ENCODE measurements at places on chromosomes 12 and 14. TPM values are rescaled to one million over a fixed set of nuclear protein-coding genes. Genes with fewer than 3 reads are reported as not detected.

The PMCH gene
- total RNA-seq: not detected

The RIN3 gene
- total RNA-seq: 7.2 TPM

The CD4 gene
- 0.21 TPM for total RNA-seq

The LLPH gene
- total RNA-seq: 5.5 TPM

The TPPP2 gene
- not detected for total RNA-seq

The TOMM20L gene
- total RNA-seq: not detected

The PTPRQ gene
- 0.14 TPM for total RNA-seq

The MARK3 gene
- 93.6 TPM for total RNA-seq

The C12orf76 gene
- total RNA-seq: 28.8 TPM

The IAPP gene
- total RNA-seq: not detected

The TMEM30B gene
- total RNA-seq: 14.7 TPM

The BDKRB2 gene
- 4.8 TPM for total RNA-seq

The FIGNL2 gene
- total RNA-seq: not detected

The RNASE7 gene
- 33.8 TPM for total RNA-seq

The PDZRN4 gene
- not detected for total RNA-seq

The VASH1 gene
- 0.85 TPM for total RNA-seq

All from nasal cavity respiratory epithelium epithelial cell of viscerocranial mucosa (primary cell).